ENCODE measurements at places on chromosomes 4 and X.

GRCh38 chr4:144556636-144557035 is 89.3 kb upstream of the HHIP start:
- DNase-seq: no peak

DNA sequence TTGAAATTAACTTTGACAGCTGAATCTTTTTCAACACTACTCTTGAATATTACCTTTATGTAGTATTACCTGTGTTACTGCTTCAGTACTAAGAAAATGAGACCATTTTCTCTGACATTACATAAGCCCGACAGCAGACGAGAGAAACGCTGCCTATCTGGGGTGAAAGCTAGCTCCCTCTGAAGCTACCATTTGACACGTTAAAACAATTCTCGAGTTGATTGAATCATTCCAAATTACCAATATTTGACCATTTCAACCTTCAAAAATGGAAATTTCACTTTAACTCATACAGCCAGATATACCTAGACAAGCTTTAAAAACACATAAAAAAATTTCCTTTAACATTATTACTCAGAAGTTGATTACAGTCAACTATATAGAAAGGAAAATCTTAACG is 836 bp downstream of the GPM6A start:
- no peak for DNase-seq

DNA sequence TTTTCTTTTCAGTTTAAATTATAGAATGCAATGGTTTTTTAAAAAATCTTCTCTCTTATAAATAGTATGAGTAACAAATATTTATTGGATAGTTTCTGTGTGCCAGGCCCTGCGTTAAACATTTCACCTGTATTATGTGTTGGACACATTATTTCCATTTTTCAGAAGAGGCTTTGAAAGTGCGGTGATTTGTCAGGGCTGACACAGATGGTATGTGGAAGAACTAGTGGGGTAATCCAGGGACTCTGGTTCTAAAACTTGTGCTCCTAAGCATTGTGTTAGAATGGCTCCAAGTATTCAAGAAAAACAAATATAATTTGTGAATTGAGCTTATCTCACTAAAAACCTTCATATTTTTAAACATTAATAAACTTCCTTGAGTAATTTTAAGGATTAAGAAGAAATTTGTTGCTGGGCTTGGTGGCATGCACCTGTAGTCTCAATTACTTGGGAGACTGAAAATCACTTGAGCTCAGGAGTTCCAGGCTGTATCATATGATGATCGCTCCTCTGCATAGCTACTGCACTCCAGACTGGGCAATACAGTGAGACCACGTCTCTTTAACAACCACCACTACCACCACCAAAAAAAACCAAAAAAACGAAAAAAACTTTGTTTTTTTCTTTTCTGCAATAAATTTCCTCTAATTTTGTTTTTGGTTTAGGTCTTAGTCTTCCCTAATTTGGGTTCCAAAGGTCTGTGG is 40.0 kb downstream of the RAPGEF2 start:
- no peak for DNase-seq

DNA sequence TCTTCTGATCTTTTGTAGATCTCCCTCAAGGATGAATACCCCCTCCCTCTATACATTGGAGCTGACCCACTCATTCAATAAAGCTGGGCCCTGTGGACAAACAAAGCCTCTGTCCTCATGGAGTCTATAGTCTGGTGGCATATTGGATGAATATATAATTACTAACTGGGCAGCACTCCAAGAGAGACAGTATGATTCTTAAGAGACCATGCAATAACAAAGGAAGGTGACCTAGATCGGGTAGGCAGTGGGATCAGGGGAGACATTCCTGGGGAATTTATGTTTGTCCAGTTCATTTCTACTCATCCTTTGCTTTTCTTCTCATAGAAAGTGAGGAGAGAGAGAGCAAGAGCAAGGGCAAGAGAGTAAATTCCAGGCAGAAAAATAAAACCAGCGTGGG is 23.5 kb upstream of the CXCL13 start:
- DNase-seq: no peak

GRCh38 chr4:148445860-148446330 is 3.7 kb upstream of the NR3C2 start:
- no peak for DNase-seq

DNA sequence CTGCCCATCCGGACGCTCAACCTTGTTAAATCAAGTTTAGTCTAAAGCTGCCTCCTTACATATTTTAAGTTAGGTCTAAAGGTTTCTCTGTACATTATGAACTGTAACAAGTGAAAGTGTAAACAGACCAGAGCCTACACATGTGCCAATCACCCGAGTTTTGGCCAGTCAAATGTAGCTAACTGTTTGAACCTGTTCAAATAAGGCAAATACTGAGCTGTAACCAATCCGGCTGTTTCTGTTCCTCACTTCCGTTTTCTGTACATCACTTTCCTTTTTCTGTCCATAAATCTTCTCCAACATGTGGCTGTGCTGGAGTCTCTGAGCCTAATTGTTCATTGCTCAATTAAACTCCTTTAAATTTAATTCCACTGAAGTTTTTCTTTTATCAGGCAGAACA is 113.3 kb upstream of the SHISA3 start:
- no peak for DNase-seq
